K562 (cell line): ENCODE measurements at places on chromosomes 3 and 15. TPM values are rescaled to one million over a fixed set of nuclear protein-coding genes. Genes with fewer than 3 reads are reported as not detected.

The SPTBN5 gene
- polyA plus RNA-seq: not detected in 2 replicates

The APOD gene
- 0.32 TPM in 1 of 2 replicates, not detected in the other for polyA plus RNA-seq

The IQSEC1 gene
- 14.2 and 15.1 TPM in 2 replicates for polyA plus RNA-seq

The SUSD5 gene
- not detected in 2 replicates for polyA plus RNA-seq

The HTR3E gene
- not detected in 2 replicates for polyA plus RNA-seq

The VGLL3 gene
- polyA plus RNA-seq: under 0.01 TPM in 1 of 2 replicates, not detected in the other

The PDHB gene
- polyA plus RNA-seq: 90.0 and 131 TPM in 2 replicates

The SCAANT1 gene
- not detected in 2 replicates for polyA plus RNA-seq

The CNTN6 gene
- polyA plus RNA-seq: not detected in 2 replicates

The GABRB3 gene
- 0.23 and 0.27 TPM in 2 replicates for polyA plus RNA-seq

The UROC1 gene
- polyA plus RNA-seq: not detected in 2 replicates

The CPN2 gene
- polyA plus RNA-seq: not detected in 2 replicates

The ISLR2 gene
- polyA plus RNA-seq: not detected in 2 replicates

The LMAN1L gene
- not detected in 2 replicates for polyA plus RNA-seq

The CCDC39 gene
- polyA plus RNA-seq: not detected in 2 replicates

The GUCA1C gene
- not detected in 2 replicates for polyA plus RNA-seq

The RNU6-1 gene
- polyA plus RNA-seq: not detected in 2 replicates

The ERC2 gene
- polyA plus RNA-seq: 0.04 and 0.08 TPM in 2 replicates

- DNase-seq: peak; percentile 78
Measured at GRCh38 chr15:41790756-41791546, 16.7 kb downstream of the MAPKBP1 start.

DNA sequence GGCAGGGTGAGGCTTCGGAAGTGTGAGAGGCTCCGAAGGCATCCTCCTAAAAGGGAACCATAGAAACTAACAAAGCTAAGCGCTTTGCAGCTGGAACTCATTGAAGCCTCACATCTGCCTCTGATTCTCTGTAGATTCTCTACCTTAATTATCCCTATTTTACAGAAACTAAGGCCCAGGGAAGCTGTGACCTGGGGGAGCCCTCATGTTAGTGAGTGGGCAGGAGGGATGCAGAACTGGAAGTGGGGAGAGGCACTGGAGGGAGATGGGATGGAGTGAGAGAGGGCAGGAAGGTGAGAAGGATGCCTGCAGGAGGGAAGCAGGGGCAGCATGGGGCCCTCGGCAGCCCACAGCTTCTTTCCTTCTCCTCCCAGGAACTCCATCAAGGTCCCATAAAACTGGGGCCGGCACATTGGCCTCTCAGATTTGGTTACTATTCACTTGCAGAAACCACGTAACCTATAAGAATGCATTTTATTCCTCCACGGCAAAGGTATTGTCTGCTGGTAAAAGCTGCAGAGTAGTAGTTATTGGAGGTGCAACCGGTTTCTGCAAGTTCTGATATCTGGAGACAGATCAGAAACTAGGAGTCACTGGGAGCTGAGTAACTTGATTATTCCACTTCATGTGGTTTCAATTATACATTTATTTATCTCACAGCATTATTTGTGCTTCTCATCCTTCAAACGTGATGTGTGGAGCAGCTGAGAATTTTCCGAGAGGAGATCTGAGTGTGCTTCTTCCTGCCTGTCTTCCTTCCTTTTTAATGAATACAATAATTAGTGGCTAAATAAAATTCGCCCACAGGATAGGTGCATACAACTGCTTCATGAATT, 24.0 kb upstream of the CHCHD6 start:
- DNase-seq: no peak

DNA sequence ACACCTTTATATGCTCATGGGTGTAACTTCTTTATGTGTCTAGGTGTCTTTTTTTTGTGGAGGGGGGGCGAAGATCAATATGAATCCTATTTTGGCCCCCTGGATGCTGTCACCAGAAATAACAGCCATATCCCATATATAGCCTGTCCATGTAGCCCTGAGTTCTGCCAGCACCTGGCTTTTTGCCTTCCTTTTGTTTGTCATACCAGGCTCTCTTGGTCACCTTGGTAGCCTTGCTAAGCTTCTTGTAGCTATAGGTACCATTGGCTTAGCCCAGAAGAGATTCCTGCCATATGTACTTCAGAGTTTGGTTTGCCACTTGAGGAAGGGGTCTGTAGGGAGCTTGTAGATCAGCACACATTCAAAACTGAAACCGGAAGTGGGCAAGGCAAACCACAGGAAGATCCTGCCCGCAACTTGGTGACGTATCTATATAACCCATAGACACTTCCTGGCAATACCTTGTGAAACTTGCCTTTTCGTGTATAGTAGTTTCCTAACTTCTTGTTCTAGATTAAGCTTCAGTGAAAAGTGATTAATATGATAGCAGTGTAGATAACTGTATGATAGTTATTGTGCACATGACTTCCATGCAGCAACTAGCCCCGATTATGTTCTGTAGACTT, 11.9 kb downstream of the RASA2 start:
- DNase-seq: no peak

- no peak for DNase-seq
Measured at GRCh38 chr3:52721002-52721729, 15.3 kb downstream of the SPCS1 start.

- no peak for DNase-seq
Measured at GRCh38 chr3:189983612-189984011, 137.1 kb downstream of the P3H2 start.

GRCh38 chr3:110324171-110324705, 747.4 kb upstream of the NECTIN3 start:
- DNase-seq: no peak

GRCh38 chr3:165111401-165111800, 33.1 kb upstream of the SI start:
- no peak for DNase-seq

- peak; percentile 27 for DNase-seq
Measured at GRCh38 chr3:57544181-57545125, at the start of gene DNAH12. DNAH12 (minus strand) TSS chr3:57544344; CDS start chr3:57542870, 1,474 bp downstream.

GRCh38 chr3:138135833-138136194, 3.6 kb upstream of the A4GNT start:
- DNase-seq: no peak

- no peak for DNase-seq
Measured at GRCh38 chr3:195077611-195078540, 193.1 kb downstream of the XXYLT1 start.

- DNase-seq: no peak
Measured at GRCh38 chr3:5972586-5972985, 785.1 kb downstream of the EDEM1 start.

DNA sequence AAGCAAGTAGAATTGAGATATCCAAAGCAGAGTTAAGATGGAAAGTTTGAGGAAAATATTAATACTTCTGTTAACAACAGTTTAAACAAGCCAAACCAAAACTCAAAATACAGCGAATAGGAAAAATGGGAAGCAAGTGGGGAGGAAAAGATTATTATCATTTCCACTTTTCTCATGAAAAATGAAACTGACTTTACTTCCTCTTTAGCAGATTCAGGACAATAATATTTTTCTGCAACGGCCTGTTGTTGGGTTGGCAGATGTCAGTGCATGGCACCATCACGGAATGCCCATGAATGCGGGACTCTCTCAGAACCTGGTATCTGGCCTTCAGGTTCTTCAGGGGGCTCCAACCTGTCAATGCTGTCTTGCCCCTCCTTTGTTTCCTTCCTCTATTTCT, 11.1 kb downstream of the ANKUB1 start:
- no peak for DNase-seq

- no peak for DNase-seq
Measured at GRCh38 chr3:120688121-120688520, 6.1 kb upstream of the HGD start.

DNA sequence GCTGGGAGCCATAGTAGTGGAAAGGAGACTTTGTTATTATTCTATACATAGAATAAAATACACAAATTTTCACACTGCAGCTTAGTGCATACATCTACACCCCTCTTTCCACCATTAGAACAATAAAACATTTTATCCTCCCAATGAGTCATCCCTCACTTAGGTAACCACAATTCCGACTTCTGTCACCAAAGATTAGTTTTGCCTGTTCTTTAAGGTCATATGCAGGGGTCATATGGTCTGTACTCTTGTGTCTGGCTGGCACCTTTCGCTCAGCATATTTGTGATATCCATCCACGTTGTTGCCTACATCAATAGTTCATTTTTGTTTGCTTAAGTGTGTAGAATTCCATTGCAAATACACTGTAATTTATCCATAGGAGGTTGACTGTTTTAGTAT, 399.4 kb downstream of the SHQ1 start:
- peak; percentile 63 for DNase-seq

DNA sequence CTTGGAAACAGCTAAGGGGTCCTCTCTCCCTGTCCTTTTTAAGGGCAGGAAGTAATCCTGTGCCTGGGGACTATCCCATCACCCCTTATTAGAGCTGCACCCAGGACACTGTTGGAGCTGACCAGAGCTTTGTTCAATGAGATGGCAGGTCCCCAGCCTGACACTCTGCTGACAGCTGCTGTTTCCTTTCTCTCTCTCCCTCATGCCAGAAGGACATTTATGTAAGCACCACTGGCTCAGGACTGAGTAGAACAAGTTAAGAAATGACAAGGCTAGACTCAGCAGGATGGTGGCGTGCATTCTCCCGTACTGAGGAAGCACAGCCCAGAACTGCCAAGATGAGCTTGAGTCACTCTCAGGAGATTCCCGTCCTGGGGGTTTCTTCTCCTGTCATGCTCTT, 17.3 kb downstream of the GJD2 start:
- DNase-seq: no peak

- DNase-seq: no peak
Measured at GRCh38 chr3:182729903-182730674, 63.2 kb upstream of the ATP11B start.

DNA sequence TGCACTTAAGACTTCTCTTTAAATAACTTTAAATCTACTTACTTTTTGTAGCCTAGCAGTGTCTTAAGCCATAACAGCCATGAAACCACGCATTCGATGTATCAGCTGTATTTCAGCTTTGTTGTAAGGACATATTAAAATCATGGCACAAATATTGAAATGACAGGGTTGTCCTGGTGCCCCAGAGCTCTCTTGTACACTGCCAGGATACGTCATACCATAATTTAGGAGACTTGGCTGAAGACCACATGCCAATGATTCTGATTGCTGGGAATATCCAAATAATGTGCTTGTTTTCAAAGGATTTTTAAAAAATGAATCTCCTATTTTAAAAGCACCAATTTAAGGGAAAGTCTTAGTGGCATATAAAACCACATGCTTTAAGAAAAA, 265.4 kb downstream of the SLCO3A1 start:
- DNase-seq: no peak

DNA sequence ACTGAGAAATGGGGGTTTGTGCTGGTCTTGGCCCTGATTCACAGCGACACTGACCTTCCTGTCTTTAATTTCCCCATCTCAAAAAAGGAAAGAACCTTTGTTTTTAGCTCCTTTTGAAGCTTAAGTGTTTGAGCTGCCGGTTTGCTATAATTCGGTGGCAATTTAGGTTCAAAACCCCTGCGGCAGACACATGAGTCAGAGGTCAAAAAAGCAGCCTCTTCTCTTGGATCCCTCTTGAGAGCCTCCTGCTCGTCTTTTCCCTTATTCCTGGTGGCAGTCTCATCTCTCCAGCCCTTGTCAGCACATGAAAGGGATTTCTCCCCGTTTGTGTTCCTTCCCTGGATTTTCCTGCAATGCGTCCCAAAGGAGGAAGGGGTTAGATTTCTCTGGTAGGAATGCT, 64.5 kb downstream of the GRIP2 start:
- DNase-seq: no peak

DNA sequence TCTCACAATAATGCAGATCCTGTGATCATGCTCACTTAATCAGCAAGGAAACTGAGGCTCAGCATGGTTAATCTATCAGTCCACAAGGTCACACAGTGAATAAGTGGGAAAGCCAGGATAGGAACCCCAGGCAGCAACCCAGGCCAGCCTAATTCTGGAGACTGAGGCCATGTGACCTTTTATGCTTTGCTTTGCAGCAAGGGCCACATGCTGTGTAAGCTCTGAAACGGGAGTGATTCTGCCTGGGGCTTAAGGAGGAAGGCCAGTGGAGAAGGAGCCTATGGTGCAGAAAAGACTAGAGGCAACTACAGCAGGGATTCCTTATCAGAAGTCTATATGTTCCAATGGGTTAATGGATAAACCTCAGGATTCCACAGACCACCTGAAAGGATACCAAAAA, 157.6 kb upstream of the PPP2R3A start:
- DNase-seq: no peak
